Activated naive CD4-positive, alpha-beta T cell (primary cell): ENCODE measurements at places on chromosomes 4 and X.

DNA sequence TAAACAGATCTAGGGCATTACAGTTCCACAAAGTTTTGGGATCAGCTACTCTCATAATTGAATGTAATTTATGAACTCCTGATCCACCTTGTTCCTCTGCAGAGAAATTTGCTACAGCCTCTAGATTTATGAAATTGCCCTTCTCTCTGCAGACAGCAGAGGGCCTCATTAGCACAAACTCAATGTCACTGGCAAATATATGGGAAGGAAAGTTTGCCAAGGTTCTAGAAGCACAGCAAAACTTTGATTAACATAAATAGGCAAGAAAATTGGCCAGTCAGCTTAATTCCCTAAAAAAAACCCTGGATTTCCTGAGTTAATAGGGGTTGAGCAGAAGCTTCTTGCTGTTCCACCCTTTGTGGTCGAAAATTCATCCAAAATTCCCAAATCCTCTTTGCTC, 31.5 kb downstream of the PRPS1 start:
- DNase-seq, result no peak

GRCh38 chr4:68416591-68416990, 30.7 kb upstream of the TMPRSS11E start:
- no peak for DNase-seq

DNA sequence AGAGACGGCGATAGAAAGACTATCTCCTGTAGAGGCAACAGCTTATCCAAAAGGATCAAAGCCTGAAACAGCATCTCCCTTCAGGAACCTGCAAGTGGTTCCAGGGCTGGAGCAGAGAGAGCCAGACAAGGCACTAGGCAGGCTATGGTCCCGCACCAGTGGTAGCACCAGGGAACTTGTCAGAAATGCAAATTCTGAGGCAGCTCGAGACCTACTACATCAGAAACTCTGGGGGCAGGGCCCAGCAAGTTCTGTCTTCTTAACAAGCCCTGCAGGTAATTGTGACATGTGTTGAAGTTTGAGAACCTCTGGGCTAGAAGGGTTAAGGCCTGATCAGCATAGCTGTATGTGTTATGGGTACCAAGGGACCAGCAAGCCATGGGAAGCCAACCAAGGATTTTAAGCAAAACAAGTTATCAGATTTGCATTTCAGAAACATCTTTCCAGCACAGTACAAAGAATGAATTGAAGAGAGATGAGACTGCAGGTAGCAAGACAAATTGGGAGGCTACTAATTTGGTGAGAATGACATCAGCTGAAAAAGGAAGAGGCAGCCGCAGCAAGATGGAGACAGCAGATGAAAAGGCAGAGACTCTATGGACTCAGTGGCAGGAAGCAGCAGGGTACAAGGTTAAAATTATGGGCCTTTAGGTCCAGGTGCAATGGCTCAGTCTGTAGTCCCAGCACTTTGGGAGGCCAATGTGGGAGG, 139.7 kb downstream of the TSPAN5 start:
- no peak for DNase-seq

DNA sequence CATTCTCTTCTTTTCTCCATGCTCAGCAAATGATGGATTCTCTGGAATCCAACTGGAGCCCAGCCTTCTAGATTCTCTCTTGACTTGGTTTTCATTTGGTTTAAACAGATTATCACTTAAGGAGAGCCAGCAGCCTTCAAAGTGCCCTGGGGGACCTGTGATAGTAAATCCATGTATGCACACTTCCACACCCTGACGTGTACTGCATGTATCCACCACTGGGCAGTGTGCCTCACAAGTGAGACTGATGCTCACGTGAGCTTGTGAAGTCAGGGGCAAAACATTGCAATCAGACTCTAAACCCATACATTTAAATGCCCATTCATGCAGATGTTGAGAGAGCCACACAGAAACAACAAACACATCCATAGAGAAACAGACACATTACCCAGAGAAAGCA, 28.0 kb upstream of the SETD7 start:
- DNase-seq, result no peak

DNA sequence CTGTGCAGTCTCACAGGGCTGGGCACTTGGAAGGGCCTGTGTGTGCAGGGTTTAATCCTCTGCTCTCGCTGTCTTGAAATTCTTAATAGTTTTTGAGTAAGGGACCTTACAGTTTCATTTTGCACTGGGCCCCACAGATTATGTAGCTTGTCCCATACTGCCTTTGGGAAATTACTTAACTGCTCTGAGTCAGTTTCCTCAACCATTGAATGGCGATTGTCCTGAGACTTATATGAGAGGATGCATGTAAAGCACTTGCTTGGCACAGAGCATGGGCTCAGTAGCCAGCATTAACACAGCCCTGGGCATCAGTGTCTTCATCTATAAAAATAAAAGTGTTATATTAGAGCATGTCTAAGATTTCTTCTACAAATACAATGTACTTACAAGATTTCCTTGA, 55.8 kb downstream of the CLCN5 start:
- DNase-seq, result no peak

GRCh38 chrX:144637731-144638130, 609.6 kb upstream of the SPANXN1 start:
- no peak for DNase-seq

- no peak for DNase-seq
Observed at GRCh38 chr4:42484630-42485029, 87.3 kb downstream of the SHISA3 start.

GRCh38 chr4:67546971-67547370, 1.7 kb upstream of the CENPC start:
- no peak for DNase-seq

DNA sequence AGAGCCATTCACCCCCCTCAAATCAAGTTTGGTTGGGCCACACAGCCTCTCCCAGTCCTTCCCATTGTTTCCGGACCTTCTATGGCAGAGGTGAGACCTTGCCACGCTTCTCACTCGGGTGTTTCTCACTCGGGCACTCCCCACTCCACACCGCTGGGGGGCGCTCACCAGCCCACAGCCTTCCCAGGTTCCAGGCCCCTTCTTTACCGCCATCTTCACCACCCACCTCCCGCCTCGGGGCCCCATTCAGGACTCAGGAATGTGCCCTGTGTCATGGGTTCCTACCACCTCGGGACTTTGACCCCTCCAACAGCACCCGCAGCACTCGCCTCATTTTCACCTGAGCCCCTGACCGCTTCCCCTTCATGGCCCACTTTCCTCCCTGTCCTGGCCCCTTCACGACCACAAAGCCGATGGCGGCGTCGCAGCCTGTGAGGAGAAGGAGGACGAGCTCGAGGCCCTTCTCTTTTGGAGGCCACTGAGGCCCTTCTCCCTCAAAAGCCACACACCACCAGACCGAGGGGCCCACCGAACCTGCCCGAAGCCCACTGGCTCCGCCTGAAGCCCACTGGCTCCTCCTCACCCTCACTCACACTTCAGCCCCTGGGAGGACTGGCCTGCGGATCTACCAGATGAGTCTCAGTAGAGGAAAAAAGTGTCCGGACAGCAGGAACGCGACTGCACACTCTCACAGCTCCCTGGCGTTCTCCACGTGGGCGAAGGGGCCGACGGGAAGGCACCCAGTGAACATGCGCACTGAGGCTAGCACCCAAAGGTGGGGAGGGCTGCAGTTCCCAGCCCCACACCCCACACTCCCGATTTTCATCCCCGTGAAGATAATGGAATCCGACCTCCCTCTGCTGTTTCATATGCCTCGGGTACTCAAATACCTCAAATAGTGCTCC, at the start of gene PAGE1:
PAGE1 (minus strand) TSS at position 709 of the 905 bp plus-strand sequence. CDS start 1,214 bp downstream, outside the sequence.
- DNase-seq, result no peak

- no peak for DNase-seq
Observed at GRCh38 chr4:143397335-143397734, 60.7 kb downstream of the GAB1 start.

DNA sequence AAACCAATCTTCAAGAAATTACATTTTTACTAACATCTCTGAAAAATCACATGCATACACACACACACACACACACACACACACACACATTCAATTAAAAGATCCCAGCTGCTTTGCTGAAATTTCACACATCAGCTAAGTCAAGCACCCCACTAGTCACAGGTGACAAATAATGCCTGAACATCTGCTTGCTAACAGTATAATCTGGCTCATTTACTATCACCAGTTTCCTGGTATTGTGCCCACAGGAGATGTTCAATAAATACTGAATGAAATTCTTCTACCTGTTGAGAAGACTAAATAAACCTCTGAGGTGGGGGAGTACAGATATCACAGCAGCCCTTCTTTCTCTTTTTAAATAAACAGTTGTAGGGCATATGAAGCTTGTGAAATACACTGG, 994.0 kb downstream of the ARAP2 start:
- DNase-seq, result no peak

DNA sequence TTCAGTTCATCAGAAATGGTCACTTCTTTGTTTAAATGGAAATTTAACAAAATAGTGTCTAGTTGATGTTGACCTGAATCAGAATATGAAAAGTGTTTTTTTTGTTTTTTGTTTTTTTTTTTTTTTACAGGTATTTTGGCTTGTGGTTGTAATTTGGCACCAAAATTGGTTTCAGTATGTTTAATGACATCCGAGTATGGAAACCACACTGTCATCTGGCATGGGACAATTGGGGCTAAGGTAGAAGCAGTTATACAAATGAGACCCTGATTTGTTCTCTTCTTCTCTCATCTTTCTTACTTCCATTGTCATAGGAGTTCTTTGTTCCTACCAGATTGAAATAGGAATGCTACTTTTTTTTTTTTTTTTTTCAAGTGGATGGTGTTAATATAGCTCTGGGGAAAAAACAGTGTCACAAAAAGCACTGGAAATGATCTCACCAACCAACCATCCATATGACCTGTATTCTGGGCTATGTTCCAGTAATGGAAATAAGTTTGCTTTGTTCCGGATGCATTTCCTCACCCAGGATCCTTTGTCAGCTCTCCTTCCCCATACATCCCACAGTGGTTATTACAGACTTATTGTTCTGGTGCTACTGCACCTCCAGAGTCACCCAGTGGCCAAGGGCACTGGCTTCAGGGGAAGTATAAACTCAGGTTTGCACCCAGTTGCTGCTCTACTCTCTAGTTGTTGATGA, 95.8 kb downstream of the ATXN3L start:
- DNase-seq, result no peak

DNA sequence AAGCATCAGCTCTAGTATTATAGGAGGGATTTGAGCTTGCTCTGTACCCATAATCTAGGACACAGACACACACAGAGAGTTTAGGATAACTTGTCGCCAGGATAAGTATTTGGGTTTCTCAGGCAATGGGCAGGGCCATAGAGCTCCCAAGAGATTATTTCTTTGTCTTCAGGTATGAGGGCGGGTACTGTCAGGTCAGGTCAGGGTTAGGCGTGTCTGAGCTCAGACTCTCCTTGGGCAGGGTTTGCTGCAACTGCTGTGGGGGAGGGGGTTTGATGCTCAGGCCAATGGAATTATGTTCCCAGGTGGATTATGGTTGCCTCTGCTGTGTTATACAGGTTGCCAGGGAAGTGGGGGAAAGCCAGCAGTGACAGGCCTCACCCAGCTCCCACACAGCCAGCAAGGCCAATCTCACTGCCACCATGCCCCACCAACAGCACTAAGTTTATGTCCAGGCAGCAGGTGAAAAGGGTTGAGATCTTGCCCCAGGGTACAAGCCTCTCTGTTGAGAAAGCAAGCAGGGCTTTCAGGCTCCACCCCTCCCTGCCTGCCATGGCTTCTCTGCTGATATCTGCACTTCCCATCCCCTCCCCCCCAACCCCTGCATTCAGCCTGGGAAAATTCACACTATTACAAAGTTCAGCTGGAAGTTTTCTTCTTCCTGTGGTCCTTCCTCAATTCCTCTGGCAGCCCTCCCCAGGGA, 101.3 kb downstream of the RRAGB start:
- no peak for DNase-seq

- DNase-seq, result no peak
Observed at GRCh38 chrX:120281021-120281624, 30.1 kb downstream of the TMEM255A start.

- DNase-seq, result no peak
Observed at GRCh38 chrX:93985344-93986307, 311.6 kb downstream of the FAM133A start.

GRCh38 chr4:150867148-150867547, 147.9 kb downstream of the LRBA start:
- no peak for DNase-seq

DNA sequence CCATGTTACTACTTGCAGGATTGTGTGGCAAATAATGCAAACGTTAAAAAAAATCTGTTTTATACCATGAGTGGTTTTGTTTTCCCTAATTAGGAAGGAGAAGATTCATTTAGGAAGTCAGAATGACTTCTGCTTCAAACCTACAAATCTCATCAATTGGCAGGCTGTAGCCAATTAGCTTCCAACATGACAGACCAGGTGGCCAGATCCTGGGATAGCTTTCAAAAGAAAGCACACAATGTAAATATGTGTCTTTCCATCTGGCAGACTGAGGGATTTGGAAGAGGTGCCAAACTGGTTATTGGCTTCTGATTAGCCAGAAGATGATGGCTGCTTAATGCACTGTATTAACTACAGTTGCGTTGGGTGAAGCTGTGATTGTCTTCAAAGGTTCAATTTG, 432.8 kb downstream of the ANKRD50 start:
- DNase-seq, result no peak

DNA sequence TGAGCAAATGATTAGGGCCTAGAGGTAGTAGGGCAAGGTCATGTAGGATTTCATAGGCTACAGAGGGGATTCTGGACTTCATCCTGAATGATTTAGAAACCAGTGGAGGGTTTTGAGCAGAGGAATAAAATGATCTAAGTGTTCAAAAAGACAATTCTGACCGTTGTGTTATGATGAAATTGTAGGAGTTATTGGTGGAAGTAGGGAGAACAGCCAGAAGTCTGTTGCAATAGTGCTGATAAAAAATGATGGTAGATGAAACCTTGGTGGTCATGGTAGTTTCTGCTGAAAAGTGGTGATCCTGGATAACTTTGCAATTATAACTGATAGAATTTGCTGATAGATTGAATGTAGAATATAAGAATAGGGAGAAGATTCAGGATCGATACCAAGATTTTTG, 60.2 kb downstream of the MID1IP1 start:
- DNase-seq, result no peak

DNA sequence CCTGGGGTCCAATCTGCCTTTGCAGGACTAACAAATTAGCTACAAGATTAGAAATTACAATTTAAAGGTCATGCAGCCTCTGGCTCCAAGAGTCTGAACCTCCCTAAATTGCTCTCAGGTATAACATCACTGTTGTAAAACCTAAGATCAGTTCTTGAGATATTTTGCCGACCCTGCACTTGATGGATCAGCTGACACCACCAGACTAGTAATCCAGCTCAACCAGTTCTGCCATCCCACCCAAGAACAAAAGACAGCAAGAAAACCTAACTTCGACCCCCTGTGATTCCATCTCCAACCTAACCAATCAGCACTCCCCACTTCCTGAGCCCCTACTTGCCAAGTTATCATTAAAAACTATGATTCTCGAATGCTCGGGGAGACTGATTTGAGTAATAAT, 323.0 kb upstream of the BOD1L1 start:
- DNase-seq, result no peak
